Stomach (tissue), 19 donors: ENCODE measurements at places on chromosomes 2 and 18. TPM values are rescaled to one million over a fixed set of nuclear protein-coding genes. Genes with fewer than 3 reads are reported as not detected.

DNA sequence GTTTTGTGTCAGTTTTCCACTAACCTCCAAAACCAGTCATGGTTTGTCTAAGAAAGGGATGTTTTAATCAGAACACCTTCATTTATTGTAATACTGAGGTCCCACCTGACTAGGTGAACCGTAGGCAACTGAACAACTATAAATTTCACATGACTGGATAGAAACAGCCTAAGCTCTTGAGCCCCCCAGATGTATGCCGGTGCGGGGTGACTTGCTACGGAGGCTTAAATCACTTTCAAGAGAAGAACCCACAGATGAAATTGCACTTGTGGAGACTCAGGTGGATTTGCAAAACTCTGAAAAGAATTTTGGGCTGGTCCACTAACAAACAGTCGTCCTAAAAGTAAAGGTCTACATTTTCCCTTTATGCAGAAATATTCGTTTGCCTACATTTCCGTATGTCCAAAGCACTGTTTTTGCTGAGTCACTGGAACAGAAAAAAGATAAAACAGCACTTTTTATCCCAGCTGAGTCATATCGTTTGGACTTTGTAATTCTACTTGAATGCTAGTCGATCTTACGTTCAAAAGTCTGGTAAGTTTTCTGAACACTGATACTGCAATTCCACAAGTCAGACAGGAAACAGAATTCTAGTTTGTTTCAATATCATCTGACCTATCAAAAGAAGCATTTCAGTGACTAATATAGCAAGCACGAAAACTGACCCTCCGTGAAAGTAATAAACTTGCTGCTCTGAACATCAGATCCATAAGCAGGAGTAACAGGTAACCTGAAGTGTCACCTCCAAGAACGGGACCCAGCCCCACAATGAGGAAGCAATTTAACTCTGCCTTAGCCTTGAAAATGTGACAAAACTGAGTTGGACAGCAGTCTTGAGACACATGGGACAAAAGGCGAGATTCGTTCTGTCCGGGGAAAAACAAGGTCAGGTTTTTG is 18.1 kb downstream of the ZNF516 start:
- DNase-seq = no peak

Gene SNTG2
- 6.2 TPM for total RNA-seq

Gene ASB18
- not detected for total RNA-seq

- no peak for DNase-seq
Measured at GRCh38 chr2:236338495-236339184, 74.4 kb upstream of the ASB18 start.

Gene LYG2
- total RNA-seq = 0.92 TPM

DNA sequence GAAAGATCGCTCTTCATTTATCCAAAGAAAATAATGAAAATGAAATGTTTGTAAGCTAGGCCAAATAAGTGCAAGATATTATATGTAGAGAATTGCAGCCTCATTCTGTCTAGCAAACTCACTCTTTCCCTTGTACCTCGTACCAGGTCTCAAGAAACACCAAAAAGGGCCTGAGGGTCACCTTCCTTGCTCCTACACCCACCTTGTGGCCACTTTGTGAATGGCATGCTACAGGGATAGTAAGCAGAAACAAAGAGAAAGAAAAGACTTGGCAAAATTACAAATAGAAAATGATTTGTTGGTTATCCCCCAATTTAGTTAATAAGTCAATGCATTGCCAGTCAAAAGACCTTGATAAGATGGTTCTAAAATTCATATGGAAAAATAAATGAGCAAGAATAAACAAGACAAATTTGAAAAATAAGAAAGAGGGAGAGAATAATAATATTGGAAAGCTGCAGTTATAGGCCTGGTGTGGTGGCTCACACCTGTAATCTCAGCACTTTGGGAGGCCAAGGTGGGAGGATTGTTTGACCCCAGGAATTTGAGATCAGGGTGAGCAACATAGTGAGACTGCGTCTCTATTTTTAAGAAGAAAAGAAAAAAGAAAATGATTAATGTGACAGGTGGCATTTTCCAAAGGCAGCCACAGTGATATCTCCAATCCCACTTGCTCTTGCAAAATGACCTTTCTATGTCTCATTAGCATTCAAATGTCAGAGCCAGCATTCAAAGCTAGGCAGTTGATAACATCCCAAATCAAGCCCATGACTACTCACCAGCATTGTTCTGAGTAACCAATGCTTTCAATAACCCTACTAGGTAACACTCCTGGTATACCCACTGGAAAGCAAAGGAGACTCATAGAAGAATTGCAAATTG is 38.8 kb upstream of the BMP10 start:
- peak; percentile 79 for DNase-seq

Gene SELENOI
- 60.8 TPM for total RNA-seq

DNA sequence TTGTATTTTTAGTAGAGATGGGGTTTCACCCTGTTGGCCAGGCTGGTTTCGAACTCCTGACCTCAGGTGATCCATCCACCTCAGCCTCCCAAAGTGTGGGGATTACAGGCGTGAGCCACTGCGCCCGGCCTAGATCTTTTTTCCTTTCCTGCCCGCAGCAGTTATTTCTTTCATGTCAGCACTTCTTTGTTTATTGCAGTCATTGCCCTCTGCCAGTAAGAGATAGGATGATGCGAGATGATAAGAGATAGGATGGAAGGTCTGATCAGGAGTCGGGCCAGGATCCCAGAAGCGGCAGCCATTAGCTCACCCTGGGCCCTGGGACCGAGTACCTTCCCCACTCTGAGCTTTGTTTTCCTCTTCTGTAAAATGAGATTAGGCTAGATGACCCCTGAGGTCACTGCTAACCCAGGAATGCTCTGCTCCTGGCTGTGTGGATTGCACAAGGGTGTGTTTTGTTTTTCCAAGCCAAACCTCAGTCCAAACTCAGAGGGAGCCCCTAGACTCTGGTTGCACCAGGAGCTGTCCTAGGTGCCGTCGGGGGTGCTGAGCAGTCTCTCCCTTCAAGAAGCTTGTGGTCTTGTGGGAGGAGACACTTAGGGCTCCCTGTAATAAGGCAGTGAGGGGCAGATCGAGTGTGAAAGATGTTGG is 63.3 kb downstream of the LPIN1 start:
- no peak for DNase-seq
